ENCODE measurements at places on chromosomes 1 and 21.

GRCh38 chr1:39819091-39819812 is 30.6 kb upstream of the BMP8B start:
- no peak for DNase-seq

DNA sequence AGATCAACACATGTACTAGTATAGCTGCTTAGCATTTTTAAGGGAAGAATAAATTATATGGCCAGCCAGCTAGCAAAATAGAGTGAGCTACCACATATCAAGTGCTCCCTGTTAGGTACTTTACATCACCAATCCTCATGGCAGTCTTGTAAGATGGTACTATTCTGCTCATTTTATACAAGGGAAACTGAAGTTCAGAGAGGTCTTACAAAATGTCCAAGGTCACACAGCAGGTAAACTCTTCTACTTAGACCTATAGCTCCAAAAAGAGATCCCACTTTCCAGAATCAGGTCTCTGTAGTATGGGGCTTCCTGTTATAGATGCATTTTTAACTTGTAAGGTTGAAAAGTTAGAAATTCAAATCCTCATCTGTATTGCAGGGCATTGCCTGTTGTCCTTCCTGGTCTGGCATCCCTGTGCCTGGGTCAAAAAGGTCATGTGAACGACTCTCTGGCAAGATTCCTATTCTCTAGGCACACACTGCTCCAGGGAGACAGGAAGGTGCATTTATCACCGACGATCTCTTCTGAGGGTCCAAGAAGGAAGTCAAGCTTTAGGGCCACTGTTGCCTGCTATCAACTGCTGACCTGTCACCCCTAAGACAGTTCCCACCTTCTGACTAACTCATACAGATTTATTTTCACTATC is 41.1 kb downstream of the TRIT1 start:
- no peak for DNase-seq

- no peak for DNase-seq
These were observed 11.9 kb upstream of the CCN1 start for GRCh38 chr1:85568660-85569059.

DNA sequence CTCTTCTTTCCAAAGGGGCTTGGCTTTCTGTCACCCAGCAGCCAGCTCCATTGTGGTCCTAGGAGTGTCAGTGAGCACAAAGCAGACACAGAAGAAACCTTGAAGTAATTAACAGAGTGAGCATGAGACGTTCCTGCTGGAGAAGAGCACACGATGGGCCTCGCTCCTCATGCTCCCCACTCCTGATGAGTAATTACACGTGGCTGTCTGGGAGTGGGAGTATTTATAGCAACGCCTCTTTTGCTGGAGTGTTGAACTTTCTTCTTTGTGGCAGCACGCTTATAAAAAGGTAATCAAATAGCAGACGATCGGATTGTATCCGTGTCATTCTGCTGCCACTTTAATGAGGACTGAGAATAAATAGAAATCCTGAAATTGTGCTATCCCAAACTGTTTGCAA is 185.8 kb downstream of the CAMTA1 start:
- no peak for DNase-seq

DNA sequence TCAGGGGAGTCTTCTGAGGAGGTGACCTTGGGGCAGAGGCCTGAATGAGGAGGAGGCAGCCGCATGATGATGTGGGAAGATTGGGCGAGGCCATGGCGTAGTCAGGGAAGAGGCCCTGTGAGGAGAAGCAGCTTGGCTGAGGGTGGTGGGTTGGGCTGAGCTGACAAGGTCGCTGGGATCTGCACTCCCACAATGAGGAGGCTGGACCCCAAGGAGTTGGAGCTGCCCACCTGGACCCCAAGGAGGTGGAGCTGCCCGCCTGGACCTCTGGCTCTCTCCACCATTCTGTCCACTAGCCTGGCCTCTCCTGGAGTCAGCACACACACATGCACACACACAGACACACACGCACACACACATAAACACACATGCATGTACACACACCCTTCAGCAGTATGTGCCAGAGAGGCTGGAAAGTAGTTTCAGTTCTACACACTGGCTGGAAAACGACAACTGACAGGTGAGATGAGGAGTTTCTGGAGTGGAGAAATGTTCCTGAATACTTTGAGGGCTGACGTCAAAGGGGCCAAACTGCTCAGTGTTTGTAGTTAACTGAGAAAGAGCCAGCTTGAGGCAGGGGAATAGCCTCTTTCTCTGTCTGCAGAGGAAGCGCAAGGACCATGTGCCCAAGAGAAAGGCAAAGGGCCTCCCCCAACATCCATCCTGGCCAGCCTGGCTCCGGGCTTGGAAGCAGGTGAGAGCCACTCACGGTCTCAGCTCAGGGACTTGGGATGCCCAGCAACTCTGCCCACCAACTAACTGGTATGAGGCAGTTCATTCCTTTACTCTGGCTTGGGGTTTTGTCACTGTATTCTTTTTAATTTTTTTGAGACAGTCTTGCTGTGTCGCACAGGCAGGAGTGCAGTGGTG is 7.1 kb downstream of the SMPDL3B start:
- no peak for DNase-seq

DNA sequence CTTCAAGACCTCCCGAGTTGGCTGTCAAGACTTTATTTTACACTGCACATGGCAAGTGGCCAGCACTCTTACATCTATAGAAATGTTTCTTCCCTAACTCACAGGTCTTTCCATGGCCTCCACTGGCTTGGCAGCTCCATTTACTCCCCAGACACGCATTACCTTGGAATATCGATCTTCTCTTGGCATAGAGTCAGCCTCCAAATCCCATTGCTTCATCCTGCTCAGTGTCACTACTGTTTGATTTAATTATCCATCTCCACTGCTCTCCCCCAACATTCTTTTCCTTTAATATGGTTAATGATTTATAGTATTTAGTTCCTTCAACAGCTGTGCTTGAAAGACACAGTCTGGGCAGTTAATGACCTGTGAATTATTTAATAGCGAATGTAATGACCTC is 241.2 kb upstream of the MAP1LC3C start:
- peak; percentile 86 for DNase-seq

- peak; percentile 35 for DNase-seq
These were observed 38.4 kb downstream of the STPG1 start for GRCh38 chr1:24374891-24375786.

GRCh38 chr1:4004635-4005430 is 104.8 kb upstream of the C1orf174 start:
- no peak for DNase-seq

- no peak for DNase-seq
These were observed at the start of gene IL12RB2 for GRCh38 chr1:67307251-67308060. Gene IL12RB2 (plus strand): TSS chr1:67307873. CDS start chr1:67320369, 12,496 bp downstream.

DNA sequence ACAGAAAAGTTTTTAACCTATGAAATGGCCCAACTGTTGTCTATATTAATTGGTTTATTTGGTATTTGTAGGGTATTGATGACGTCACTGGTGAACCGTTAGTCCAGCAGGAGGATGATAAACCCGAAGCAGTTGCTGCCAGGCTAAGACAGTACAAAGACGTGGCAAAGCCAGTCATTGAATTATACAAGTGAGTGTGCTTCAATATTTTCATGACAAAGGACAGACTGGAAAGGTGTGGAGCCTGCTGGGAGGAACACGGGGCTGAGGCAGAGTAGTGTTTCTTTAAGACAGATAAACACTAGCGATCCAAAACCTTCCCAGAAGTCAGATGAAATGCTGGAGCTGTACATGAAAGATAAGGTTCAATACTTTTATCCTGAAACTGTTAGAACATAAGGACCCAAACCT is 76.7 kb downstream of the AK4 start:
- no peak for DNase-seq

- no peak for DNase-seq
These were observed 171.9 kb downstream of the C1orf21 start for GRCh38 chr1:184558691-184559090.

GRCh38 chr1:54970901-54971300 is 9.5 kb upstream of the TMEM61 start:
- peak; percentile 37 for DNase-seq

DNA sequence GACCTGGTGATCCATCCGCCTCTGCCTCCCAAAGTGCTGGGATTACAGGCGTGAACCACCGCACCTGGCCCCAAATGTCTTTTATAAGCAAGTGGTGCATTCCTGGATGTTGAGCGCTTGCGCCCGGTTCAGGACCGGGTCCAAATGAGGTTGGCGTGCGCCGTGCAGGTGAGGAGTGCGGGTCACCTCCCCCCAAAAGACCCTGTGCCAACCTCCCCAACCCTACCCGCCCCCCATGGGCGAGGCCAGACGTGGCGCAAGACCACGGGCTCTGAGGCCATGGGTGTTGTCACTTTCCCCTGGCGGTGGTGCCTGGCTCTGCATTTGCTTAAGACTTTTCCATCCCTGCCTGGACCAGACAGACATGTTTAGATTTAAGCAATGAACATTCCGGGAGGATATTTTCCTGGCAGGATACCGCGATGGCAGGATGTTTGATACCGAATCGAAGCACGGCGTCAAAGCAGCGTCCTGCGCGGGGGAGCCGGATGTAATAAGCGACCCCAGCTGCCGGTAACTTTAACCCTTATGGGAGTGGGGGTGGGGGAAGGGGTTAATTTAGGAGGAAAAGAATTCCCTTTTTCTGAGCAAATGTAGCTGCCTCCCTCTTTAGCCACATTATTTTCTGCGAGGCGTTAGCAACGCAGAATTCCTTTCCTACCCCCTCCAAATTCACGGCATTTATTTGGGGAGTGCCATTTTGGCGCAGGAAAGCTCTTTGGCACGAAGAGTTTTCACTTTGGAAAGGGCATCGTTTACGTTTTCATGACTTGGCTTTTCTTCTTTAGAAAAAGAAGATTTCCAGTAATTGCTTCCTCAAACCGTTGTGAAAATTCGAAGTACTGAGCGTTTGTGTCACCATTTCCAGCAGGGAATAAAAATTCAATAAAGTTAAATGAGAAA is 27.8 kb upstream of the RNF187 start:
- peak; percentile 61 for DNase-seq

- DNase-seq: peak; percentile 42
These were observed 79.9 kb downstream of the MORN1 start for GRCh38 chr1:2311184-2312032.

GRCh38 chr1:29779146-29779545 is 542.8 kb downstream of the PTPRU start:
- DNase-seq: no peak

DNA sequence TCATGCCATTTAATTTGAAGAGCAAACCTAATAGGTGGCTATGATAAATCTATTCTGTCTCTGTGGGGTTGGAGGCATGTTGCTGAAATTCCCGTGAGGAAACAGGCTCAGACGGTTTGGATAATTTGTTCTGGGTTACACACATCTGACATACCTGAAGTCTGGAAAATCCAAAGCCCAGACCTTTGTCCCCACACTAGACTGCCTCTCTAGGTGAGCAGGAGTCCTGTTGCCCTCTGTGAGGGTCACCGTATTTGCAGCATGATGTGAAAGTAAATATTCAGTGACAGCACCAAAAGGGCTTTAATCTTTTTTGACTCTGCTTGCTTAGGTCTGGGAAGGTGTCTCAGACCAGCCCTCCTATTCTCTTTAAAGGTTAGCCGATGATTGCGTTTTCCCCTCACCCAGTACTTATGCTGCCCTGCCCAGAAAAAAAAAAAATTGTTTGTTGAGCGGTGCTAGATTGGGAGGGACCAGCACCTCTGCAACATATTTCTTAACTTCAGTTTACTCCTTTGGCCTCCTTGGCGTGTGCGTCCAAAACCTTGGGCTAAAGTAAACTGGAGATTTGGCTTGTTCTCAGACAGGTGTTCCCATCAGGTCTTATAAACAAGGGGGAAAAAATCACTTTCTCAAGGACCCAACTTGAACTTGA is 67.0 kb downstream of the CACHD1 start:
- no peak for DNase-seq

DNA sequence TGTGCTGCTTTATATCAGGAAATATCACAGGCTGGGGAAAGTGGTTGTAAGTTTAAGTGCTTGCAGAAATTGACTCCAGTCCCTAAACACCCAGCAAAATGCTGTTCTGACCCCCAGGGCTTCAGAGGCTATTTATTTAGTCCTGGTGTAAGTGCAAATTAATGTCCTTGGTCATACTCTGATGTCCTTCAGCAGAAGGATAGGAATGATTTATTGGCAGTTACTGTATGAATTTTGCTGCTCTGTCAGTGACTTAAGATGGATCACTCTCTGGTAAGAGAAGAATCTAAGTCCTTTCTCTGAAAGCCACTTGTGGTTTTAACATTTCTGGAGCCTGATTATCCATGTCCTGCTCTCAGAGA is 21.9 kb downstream of the FAM20B start:
- DNase-seq: no peak

GRCh38 chr1:17060306-17060749 is 6.5 kb upstream of the SDHB start:
- no peak for DNase-seq

DNA sequence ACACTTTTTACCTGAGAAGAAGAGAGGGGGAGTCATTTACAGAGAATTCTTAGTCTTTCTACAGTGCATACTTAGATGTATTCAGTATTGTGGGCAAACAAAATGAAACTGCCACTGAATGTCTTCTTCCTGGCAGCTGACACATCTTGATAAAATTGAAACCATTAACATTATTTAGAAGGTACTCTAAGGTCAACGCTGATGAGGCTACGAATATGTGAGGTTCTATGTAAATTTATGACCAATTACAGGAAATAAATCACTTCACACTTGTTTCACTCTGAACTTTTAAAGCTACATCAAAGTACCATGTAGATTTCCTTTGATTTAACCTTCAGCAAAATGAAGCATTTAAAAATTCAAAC is 51.3 kb upstream of the GFI1 start:
- peak; percentile 37 for DNase-seq

DNA sequence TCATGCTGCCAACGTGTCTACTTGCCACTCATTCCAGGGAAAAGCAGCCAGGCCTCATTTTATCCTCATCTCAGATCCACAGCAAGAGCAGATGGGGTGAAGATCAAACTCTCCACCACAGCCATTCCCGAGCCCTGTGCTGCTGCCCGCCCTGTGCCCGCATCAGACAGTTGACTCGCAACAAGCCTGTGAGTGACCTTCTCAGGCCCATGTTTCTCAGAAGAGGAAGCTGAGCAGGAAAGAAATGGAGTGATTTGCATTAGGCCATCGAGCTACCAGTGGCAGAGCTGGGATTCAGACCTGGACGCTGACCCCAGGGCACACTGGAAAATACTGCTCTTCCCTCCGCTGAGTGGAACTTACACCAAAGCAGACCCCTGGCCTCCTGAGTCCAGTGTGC is 1.2 kb downstream of the CNR2 start:
- DNase-seq: no peak

GRCh38 chr1:105793536-105794146 is 1262.8 kb upstream of the PRMT6 start:
- peak; percentile 50 for DNase-seq

- no peak for DNase-seq
These were observed 142.4 kb downstream of the GLUL start for GRCh38 chr1:182249201-182249676.

DNA sequence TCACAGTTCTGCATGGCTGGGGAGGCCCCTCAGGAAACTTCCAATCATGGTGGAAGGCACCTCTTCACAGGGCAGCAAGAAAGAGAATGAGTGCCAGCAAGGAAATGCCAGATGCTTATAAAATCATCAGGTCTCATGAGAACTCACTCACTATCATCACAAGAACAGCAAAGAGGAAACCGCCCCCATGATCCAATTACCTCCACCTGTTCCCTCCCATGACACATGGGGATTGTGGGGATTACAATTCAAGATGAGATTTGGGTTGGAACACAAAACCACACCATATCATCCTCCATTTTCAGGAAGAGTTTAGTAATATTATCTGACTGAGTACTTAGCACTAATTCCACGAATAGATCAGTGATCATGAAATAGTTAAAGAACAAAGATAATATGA is 244.2 kb downstream of the LMO4 start:
- no peak for DNase-seq
